ENCODE measurements at places on chromosomes 3 and 15. TPM values are rescaled to one million over a fixed set of nuclear protein-coding genes. Genes with fewer than 3 reads are reported as not detected.

The GCSAM gene
- not detected for total RNA-seq

The CADM2 gene
- 7.7 TPM for total RNA-seq

The PRR20G gene
- total RNA-seq: not detected

The KCNMB3 gene
- total RNA-seq: 0.59 TPM

The TYRO3 gene
- 2.3 TPM for total RNA-seq

The DUOXA1 gene
- not detected for total RNA-seq

The IL5RA gene
- total RNA-seq: not detected

The LMAN1L gene
- total RNA-seq: not detected

The CIB2 gene
- total RNA-seq: 5.6 TPM

The ACKR4 gene
- total RNA-seq: not detected

The ZBED2 gene
- total RNA-seq: not detected

The SI gene
- total RNA-seq: not detected

The GOLGA6L9 gene
- 2.2 TPM for total RNA-seq

- no peak for DNase-seq
Measured at GRCh38 chr3:30680789-30681648, 74.6 kb downstream of the TGFBR2 start.

GRCh38 chr15:54528021-54528420 is 549.8 kb downstream of the UNC13C start:
- DNase-seq: no peak

DNA sequence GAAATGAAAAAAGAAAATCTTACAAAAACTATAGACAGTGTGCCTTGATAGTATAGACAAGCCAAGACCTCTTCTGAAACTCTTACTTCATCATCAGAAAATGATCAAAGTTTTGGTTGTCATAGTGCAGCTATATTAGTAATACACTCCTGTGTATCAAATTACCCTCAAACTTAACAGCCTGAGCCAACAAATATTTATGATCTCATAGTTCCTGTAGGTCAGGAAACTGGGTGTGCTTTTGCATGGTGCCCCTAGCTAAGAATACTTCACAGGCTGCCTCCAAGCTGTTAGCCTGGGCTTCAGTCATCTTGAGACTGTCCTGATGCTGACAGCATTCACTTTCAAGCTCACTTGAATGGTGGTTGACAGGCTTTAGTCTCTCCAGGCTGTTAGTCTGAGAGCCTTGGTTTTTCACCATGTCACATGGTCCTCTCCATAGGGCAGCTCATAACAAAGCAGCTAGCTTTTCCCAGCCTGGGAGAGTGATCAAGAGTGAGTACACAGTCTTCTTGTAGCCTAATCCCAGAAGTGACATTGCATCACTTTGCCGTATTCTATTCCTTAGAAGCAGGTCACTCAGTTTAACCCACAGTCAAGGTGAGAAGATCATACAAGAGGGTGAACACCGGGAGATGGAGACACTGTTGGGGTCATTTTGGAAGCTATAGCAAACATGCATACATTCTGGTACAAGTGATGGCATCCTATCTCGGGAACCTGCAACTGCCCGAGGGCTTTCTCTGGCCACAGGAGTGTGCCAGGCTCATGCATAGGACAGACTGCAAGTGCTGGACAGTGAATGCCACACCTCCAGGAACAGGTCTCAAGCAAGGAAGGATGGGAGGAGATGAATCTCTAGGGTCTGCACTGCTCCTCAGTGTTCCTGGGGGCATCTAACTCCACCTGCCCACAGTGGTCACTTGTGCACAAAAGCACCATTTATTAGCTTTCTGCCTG is 173.4 kb upstream of the CADPS start:
- DNase-seq: no peak

GRCh38 chr3:126210606-126211005 is 30.2 kb upstream of the ALDH1L1 start:
- DNase-seq: no peak

- DNase-seq: no peak
Measured at GRCh38 chr3:102036017-102036416, 186.7 kb downstream of the NFKBIZ start.

GRCh38 chr15:38406436-38406835 is 47.5 kb upstream of the FAM98B start:
- no peak for DNase-seq

DNA sequence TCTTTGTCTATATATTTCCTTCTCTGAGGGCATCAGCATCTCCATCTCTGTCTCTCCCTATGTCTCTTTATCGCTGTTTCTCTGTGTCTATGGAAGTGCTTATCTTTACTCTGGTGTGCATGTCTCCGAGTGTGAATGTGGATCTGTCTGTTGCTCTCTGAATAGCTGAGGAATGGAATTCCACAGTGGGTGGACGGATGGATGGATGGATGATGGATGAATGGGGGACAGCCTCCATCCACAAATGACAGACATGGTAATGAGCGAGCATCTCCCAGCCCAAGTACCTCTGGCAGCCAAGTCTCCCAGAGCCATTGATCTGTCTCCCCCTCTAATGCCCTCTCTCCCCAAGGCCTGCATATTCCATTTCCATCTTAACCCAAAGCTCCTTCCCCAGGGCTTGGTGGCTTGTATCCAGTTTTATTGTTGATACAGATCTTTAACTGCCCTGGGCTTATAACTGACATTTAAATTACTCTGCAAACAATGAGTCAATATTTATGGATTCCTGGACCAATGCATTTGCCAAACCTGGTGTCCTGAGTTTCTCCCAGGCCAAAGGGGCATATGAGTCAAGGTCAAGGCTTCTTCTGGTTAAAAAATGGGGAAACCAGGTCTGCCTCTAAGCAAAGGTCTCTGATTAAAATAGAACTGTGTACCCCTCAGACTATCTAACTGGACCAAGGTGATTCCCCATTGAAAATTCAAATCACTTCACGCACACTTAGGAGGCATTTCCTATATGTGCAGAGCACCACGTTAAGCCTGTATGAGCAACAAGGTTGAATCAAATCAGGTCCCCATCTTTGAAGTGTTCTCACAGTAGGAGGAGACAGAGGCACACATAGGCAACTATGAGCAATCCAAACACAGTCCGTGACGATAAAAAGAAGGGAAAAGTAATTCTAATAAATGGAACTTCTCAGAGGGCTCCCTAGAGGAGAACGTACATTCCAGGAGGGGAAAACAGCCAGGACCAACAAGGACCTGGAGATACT is 109.9 kb downstream of the TLE3 start:
- DNase-seq: no peak

DNA sequence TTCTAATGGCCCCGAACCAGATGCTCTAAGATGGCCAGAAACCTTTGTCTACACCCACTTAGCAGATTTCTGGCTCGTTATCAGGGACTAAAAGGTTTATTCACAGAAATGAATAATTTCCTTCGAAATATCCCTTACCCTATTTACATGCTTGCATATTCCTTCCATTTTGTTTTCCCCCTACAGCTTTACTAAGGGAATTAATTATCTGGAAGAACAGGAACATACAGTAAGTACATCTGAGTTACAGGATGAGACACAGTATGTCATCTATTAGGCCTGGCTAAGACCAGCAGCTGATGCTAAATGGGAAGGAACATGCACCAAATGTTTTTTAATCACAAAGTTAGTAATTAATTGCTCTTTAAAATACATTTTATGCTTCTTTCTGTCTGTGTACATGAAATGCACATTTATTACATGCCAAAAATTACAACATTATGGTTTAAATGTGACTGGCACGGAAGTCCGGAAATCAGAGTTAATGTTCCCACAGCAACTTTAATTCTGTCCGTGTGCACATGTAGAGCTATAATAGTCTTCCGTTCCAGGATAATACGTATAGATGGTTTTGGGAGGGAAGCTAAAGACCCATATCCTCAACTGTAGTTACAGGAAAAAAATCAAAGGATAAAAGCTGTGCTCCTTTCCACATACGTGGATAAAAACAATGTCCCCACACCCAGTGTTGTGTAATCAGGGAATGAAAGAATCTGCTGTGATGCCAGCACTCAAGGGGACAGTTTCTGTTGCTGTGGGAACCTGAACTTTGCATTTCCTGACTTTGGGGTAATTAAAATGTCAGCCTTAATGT is 82.0 kb downstream of the TIGIT start:
- DNase-seq: no peak

DNA sequence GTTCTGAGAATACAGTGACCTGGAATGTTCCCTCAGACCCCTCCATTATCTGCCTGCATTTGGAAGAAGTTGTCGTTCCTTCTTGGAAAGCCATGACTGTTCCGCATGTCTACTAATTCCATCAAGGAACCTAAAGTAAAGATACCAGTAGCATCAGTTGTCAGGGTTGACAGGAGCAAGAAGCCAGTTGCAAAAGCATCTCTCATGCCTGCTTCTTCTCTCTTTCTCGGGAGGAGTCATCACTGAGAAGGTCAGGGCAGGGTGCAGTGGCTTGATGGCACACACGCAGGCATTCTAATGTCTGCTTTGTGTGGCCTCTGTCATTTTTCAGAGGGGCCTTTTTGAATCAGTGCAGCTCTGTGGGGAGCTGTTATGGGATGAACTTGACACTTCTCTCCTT is 276.6 kb upstream of the TPM1 start:
- DNase-seq: no peak

DNA sequence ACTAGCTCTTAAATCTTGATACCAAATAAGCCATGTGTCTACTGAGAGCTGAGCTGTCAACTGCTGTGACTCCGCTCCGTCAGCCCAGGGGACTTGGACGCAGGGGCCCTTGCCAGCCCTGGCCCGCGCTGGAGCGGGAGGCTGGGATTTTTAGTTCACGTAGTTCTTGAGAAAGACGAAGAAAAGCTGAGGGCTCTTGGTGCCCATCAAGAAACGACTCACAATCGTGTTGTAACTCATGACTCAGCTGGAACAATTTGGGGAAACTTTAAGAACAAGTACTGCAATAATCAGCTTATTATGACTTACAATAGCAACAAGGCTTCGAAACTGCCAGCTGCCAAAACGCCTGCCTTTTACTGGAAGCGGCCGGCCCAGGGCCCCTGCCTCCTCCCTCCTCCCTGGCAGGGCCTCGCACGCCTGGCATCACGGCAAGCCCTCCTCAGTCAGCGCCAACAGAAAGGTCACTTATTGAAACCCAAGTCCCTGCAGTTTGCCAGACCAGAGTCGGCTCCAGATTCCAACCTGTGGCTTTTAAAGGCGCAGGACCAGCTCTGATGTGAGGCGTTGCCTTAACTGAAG is 60.3 kb downstream of the RGMA start:
- peak; percentile 81 for DNase-seq

DNA sequence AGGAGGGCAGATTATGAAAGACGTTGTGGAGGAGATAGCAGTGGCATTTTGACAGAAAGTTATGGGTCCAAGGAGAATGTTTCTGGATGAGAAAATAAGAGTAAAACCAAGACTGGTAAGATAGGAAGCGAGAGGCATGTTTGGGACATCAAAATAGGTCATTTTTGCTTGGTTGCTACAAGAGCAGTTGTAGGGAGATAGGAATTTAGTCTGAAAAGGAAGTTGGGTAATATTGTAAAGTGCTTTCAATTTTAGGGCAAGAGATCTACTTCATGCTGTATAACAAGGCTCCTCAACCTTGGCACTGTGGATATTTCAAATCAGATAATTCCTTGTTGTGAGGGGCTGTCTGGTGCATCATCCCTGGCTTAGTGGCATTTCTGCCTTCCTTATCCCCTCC is 118.0 kb upstream of the DPH6 start:
- DNase-seq: no peak

GRCh38 chr3:149551500-149551899 is 77.0 kb downstream of the TM4SF4 start:
- DNase-seq: no peak

- no peak for DNase-seq
Measured at GRCh38 chr15:68679961-68680371, 101.2 kb downstream of the CORO2B start.

GRCh38 chr3:143249014-143249413 is 129.4 kb downstream of the CHST2 start:
- no peak for DNase-seq

DNA sequence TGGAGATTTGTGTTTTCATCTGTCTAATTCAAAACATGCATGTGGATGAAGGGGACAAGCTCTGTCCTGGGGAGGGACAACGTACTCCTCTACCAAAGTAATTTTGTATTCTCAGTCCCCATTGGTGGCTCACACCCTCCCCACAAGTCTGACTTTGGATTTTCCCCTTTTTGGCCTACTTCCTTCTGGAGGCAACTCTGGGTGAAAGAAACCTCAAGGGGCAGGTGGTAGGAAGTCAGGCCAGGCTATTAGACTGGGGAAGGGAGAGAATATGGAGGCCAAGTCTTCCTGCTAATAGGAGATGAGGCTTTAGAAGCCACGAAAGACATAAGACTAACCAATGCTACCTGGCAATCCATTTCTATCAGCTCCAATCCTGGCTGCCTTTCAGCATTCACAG is 124.9 kb upstream of the RASGRP1 start:
- no peak for DNase-seq

DNA sequence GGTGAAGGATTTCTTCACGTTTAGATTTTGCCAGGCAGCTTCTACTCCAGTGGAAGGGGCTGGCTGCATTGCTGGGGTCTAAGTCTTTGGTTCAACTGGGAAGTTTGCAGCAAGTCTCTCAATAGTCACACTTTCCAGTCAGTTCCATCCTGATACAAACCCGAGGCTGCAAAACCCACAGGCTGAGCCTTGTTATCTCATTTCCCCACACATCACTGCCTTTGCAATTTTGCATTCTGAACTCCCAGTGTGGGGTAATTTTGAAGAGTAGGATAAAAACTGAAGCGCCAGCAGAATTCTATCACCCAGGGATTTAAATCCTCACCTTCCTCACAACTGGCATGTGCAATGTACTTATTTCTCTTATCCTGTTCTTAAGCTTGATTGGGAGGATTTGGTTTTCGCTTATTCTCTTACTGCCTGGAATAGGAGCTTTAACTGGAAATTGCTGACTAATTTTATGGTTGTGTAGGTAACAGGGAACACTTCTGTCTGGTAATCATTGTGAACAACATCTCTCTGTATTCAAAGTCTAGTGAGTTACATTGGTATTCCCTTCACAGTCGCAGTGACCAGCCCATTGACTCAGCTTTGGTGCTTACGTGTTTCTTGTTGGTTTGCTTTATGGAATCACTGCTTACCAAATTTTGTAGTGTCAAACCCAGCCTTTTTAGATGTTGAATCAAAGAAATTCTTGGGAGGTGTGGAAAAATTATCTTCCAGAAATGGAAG is 142.0 kb upstream of the TOPAZ1 start:
- DNase-seq: no peak

- DNase-seq: peak; percentile 94
Measured at GRCh38 chr3:47989981-47990440, 26.2 kb downstream of the MAP4 start.

- DNase-seq: no peak
Measured at GRCh38 chr3:71628522-71628921, 45.0 kb upstream of the FOXP1 start.

All from gastrocnemius medialis (tissue), 4 donors.